Left kidney (tissue), 8 donors: ENCODE measurements at places on chromosomes 6 and 20.

DNA sequence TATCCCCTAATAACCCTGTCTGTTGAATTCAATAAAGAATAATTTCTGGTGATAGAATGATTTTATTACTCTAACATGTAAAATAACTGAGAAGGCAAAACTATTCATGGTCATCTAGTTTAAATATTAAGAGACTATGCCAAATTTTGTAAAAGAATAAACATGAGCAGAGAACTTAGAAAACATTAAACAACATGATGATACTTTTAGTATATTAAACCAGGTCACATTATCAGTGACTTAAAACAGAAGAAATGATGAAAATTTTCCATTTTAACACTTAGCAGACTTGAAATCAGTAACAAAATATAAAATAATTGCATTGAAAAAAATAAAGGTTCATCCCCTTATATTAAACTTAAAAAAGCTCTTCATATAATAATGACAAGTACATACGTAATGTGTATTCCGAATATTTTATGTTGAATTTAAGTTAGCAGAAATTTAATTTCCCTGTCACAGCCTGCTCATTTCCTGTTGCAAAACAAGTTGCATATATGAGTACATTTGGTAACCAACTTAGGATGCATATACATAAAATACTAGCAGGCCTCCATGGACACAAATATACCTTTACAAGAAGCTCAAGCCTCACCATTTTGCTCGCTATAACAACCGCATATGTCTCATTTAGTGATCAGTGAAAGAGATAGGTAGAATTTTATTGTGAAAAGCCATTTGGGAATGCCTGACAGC, 40.6 kb downstream of the DTNBP1 start:
- no peak for DNase-seq

GRCh38 chr6:147507162-147508041, 1.1 kb upstream of the SAMD5 start:
- DNase-seq, result no peak

DNA sequence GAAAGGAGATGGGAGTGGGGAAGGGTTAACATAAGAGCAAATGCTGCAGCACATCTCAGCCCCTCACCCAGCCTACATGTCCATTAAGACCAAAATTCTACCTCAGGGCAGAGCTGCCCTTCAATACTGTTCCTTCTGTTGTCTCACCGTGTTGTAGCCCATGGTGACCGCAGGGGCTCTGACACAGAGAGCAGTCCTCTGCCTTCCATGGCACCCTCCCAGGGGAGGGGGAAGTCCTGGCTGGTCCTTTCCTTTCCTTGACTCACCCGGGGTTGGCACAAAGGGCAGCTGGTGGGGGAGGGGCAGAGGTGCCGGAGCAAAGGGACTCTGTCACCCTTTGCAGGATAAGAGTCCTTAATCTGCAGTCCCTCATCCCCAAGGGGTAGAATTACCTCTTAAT, 15.2 kb downstream of the NKX2-2 start:
- DNase-seq, result no peak

- DNase-seq, result no peak
Measured at GRCh38 chr6:16339265-16339587, 100.8 kb downstream of the GMPR start.

DNA sequence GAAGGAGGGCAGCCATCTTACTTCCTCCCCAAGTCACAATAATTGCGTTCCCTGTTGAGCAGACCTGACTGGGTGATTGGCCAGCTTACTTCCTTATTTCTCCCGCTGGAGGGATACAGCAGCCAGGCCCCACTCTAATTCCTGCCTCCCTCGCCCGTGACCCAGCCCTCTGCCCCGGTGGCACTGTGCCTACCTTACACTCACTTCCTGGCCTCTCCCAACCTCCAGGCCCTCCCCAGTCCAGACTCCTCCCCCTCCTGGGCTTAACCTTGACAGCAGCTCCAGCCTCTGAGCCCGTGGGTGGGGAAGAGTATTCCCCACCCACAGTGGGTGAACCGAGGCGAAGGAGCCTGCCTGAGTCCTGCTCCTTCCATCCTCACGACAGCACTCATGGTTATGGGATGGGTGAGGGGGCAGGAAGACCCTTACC, 3.0 kb downstream of the BAK1 start:
- no peak for DNase-seq

GRCh38 chr6:23929201-23929600, 196.8 kb upstream of the NRSN1 start:
- DNase-seq, result no peak

- DNase-seq, result no peak
Measured at GRCh38 chr20:36298795-36299339, 7.3 kb upstream of the DLGAP4 start.

DNA sequence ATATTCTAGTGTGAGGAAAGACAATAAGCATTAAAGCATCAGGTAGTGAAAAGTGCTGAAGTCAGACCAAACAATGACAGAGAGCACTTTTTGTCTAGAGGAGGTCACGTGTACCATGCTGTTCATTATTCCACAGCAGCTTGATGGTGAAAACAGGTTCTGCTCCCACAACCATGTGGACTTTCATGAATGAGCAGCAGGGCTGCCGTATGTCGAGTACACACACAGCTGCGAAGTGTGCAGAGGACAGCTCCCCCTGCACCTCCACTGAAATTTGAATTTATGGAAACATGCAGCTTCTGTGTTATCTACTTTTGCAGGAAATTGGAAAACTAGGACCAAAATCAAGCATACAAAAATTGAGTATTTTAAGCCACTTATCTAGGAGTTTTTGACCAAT, 85.3 kb downstream of the MAP7 start:
- no peak for DNase-seq

- no peak for DNase-seq
Measured at GRCh38 chr6:28523241-28523622, 2.4 kb upstream of the GPX5 start.

- no peak for DNase-seq
Measured at GRCh38 chr6:99349171-99350141, at the start of gene FAXC. FAXC (minus strand) TSS chr6:99349674; CDS start chr6:99349372, 302 bp downstream.

DNA sequence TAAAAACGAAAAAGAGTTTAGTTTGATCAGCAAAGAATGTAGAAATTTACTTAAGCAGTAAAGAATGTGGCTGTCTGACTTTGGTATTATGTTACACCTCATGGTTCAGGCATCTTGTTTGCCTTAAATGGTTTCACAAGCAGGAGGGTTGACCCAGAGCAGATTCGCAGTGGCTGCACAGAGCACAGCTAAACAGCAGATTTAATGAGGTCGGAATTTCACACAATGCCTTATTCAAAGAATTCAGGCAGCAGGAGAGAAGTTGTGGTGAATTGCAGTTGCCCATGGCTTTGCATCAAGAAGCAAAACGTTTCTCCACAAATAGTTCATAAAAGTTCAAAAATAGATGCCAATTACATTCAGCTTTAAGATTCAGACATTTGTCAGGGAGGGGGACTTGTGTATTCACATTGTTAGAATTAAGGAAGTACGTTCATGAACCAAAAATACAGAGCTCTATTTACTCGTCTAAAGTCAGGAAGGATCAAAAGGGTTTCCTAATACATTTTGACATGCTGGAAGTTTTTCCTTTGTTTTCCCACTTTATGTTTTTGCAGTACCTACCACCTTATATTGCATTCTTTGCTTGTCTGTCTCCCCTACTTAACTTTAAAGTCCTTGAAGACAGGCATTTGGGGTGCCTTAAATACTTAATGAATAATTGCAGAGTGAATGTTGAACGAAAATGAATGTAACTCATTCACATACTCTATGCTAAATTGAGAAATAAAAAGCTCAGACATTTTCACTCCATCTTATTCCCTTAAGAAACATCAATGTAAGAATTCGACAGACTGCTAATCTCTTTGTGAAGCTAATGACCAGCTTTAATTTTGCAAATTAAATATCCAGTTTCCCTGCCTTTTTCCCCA, 1163.6 kb upstream of the CITED2 start:
- DNase-seq, result peak; percentile 67

DNA sequence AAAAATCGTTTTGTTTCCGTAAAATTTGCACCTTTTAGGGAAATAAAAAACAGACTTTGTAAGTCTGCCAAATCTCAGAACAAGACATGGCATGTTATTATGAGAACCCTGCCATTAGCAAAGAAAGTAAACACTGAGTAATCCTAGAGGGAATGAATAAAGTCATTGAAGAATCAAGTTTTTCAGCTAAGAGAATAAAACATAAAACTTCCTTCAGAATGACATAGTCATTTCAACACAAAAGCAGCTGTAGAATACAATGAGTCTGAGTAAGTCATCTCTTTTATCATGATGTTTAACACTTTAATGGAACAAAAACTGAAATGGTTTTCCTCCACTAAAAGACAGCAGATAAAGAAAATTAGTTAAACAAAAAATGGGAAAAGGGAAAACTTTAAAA, 10.3 kb upstream of the DST start:
- DNase-seq, result no peak

- no peak for DNase-seq
Measured at GRCh38 chr6:157376706-157377230, 4.2 kb upstream of the ZDHHC14 start.

DNA sequence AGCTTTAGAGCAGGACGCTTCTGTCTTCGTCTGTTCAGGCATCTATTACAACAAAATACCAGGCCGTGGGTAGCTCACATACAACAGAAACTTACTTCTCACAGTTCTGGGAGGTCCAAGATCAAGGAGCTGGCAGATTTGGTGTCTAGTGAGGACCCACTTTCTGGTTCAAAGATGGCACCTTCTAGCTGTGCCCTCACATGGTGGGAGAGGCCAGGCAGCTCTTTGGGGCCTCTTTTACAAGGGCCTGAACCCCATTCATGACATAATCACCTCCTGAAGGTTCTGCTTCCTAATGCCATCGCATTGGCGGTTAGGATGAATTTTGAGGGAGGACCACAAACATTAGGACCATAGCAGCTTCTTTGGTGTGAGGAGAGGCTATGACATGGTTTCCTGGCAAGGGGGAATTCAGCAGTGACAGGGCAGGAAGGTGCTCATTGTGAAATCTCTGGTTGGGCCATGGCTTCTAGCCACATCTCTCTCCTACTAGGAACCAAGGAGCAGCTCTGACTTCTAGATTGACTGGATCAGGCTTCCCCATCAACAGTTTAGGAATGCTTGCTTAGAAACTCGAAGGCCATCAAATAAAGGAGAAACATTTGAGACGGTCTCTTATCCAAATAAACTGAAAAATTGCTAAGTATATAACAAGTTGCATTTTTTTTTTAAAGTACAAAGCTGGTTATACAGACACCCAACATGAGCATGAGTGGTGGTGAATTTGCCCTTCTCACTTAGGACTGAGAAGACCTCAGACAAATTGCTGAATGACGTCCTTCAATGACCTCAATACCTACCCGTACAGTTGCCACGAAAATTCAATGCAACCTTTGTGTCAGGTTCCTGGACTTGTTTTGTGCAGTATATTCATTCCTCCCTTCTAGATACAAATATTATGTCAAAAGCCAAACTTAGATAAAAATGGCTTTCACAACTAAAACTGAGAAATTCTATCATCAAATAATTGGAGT, 140.7 kb downstream of the ZDHHC14 start:
- DNase-seq, result no peak

DNA sequence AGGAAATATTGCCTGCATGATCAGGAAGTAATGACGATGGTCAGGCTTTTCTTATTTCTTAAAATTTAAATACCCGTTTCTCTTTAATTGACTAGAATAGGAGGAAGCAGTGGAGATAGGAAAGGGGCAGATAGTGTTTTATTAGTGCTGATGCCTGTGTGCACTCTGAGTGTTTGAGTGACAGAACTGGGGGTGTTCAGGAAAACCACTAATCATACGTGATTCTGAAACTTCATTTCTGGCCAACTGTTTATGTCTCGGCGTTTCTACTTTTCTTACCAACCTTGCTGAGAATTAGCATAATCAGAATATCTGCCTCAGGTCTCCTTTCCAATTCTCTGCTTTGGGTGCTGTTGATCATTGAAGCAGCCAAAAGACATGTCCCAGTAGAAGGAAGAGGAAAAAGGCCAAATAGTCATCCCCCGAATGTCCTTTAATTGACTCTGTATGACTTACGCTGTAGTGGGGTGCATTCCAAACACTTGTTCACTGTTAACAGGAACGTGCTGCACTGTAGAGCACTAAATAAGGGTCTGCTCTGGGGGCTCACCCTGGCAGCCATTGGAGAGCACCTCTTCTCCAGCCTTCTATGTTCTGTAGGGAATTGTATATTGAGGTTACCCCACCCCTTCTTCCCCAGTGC, 152.9 kb downstream of the JARID2 start:
- DNase-seq, result no peak

DNA sequence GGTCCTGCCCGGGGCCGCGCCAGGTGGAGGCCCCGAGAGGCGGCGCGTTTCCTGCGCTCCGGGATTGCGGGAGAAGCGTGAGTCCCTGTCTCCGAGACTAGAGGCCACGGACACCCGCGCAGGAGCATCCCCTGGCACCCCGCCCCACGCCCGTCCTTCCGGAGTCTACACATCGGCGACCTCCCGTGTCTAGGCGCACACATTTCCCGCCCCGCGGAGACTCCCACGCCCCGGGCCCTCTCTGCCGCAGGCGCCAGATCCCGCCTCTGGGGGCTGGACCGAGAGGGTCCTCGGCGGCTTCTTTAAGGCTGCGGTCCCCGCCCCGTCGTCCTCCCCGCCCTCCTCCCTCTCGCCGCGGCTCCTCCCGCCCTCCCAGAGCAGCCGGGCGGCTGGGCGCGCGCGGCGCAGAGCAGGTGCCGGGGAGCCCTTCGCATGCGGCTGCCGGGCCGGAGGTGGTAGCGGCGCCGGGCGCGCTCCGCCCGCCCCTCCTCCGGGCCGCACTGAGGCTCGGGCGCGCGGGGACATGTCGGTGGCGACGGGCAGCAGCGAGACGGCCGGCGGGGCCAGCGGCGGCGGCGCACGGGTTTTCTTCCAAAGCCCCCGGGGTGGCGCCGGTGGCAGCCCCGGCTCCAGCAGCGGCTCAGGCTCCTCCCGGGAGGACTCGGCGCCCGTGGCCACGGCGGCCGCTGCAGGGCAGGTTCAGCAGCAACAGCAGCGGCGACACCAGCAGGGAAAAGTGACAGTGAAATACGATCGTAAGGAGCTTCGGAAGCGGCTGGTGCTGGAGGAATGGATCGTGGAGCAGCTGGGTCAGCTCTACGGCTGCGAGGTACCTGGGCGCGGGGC, at the start of gene PPP1R14C:
Gene PPP1R14C (plus strand): TSS at position 375 of the 846 bp plus-strand sequence. CDS start 149 bp downstream, at position 524.
- DNase-seq, result peak; percentile 63

GRCh38 chr6:166630462-166630861, 3.4 kb upstream of the RPS6KA2 start:
- no peak for DNase-seq

- DNase-seq, result no peak
Measured at GRCh38 chr6:134574491-134574890, 256.6 kb upstream of the SGK1 start.
